T-helper 17 cell (primary cell): ENCODE measurements at places on chromosomes 6 and 20.
A peak's percentile ranks its signal among the peaks of the same experiment; 100 is the strongest.

GRCh38 chr6:43803055-43803782, 33.2 kb downstream of the VEGFA start:
- no peak for DNase-seq

- no peak for DNase-seq
These were observed 18.6 kb upstream of the BCAS4 start for GRCh38 chr20:50776122-50776817.

DNA sequence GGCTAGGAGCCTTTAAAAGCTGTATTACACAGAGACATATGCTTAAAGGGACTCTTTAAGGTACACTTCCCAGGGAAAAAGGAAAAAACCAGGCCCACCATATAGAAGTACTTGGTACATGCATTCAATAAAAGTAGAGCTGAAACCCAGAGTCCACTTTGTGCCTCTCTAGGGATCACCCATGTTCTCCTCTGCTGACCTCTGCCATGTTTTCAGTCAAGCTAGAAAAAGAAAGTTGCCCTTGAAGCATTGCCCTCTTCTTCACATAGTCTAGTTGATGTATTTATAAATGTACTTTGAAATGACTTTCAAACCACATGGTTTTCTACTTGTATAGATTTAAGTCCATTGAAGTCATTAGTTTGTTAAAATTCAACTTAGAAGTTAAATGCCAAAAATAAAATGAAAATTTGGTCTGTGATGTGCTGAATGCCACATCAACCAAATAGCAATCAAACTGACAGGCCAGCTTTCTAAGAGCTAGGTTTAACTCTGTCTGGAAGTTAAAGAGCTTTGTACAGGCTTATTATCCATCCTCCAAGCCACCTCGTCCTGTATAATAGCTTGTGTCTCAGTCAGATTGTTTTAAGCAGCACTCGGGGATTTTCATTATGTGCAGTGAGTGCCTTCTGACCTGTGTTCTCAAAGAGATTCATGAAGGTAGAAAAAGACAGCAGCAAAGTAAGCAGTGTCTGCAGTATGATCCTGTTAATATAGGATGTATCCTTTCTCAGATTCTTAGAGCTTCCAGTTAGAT, 238.6 kb upstream of the PLN start:
- DNase-seq, result no peak

DNA sequence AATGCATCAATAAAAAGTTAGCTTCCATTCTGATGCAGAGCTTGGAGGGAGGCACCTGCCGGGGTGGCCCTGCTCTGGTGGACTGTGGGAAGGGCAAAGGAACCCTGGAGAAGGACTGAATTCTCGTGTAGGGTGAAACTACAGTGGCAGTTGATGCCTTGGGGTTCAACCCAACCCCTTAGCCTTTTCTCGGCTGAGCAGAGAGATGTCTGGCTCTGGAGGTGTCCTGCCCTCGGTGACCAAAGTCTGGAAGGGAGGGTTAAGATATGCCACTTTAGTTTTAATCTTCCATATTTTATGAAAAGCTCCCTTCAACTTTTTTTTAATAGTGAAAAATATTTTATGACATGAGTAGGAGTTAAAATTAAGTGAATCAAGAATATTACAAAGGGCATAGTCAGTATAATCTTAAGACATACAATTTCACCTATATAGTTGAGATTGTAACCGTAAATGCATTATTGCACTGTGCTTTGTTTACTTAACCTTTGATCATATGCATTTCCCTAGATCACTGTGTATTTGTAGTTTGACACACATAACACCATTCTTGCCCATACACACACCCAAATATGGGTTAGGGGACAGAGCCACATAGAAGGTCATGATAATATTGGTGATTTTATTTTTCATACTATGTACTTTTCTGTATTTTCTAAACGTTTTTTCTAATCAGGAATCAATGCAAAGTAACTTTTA, 179.6 kb downstream of the MCHR2 start:
- no peak for DNase-seq

DNA sequence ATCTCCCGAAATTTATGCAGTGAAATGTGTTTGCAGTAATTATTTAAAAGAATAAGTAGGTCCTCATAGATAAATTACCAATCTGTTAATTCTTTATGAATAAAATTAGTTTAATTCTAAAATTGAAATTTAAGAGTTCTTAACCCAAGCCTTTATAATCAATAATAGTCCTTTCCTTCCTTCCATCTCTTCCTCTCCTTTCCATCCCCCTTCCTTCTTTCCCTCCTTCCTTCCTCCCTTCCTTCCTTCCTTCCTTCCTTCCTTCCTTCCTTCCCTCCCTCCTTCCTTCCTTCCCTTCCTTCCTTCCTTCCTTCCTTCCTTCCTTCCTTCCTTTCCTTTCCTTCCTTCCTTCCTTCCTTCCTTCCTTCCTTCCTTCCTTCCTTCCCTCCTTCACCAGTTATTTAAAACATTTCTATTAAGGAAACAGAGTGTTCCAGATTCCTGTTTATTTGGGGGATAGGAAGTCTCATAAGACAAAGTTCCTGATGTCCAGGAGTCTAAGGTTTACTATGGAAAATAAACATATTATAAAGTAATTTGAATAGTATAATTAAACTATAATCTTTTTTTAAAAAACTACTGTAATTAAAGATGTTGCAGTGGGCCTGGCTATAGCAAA, 285.3 kb upstream of the NOX3 start:
- DNase-seq, result no peak

DNA sequence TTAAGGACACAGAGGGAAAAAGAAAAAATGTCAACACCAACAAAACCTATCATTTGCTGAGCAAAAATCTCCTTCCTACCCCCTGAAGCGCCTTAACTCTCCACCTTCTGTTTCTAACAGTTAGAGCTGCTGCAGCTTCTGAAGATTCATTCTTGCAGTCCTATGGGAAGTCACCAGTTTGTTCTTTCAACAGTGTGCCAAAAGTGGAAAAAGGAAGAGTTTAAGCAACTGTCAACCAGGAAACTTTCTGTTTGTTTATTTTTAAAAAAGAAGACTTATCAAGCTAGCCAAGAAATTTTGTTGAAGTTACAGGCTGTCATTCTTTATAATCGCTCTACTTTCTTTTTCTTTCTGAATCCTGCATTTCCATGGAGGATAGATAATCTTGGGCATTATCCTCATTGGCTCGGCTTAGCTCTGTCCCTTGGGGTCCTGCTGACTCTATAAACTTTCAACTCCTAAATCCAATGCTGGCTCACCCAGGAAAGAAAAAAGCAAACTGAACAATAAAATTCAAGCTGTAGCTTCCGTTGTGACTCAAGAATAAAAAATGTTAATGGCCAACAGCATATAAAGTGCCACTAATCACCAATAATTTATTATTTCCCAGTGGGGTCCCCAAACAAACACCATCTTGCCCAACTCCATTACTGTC, 172.8 kb upstream of the CITED2 start:
- DNase-seq, result no peak

- no peak for DNase-seq
These were observed 20.9 kb upstream of the LRRN4 start for GRCh38 chr20:6074784-6075183.

DNA sequence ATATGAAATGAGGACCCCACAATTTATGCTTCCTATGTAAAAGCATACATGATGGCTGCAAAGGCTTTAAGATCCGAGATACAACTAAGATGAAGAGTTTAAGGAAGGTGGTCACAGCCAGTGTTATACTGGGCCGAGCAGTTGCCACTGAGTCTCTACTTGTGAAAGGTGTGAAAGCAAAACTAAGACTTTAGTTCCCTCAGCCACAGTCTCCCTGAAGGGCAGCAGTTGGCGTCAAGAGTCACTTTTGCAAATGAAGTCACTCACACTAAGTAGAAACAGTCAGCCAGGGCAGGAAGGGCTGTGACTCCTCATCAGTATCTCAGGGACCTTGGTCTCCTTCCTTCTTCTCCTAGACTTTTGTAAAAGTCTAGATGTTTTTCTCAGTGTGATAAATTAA, 191.6 kb upstream of the MCHR2 start:
- DNase-seq, result no peak

DNA sequence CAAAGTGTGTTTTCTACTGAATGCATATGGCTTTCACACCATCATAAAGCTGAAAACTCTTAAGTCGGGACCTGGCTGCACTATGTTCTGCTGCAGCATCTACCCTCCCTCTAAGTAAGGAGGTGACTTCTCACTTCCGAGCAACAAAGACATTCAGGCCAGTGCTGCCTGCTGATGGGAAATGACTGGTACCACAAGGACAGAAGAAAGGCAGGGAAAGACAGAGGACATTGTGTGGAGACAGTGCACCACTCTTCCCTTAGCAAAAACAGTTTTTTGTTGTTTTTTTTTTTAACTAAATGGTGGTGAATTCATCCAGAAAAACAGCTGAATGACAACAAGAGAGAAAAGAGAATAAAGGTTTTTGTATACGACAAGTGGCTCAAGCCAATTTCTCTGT, 81.5 kb downstream of the MAP7 start:
- DNase-seq, result no peak

DNA sequence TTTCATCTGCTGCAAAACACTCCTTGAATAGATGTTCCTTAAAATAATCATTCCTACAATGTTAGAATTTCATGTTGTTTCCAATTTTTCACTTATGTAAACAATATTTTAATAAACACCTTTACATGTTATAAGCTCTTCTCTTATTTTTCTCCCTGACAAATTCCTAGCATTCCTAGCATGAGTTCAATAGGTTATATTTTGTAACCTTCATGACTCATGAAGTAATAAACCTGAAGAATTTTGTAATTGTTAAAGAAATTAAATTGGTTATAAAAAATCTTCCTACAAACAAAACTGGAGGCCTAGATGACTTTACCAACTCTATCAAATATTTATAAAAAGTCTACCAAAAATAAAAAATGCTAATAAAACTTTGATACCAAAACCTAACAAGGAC, 66.3 kb downstream of the NT5E start:
- no peak for DNase-seq

DNA sequence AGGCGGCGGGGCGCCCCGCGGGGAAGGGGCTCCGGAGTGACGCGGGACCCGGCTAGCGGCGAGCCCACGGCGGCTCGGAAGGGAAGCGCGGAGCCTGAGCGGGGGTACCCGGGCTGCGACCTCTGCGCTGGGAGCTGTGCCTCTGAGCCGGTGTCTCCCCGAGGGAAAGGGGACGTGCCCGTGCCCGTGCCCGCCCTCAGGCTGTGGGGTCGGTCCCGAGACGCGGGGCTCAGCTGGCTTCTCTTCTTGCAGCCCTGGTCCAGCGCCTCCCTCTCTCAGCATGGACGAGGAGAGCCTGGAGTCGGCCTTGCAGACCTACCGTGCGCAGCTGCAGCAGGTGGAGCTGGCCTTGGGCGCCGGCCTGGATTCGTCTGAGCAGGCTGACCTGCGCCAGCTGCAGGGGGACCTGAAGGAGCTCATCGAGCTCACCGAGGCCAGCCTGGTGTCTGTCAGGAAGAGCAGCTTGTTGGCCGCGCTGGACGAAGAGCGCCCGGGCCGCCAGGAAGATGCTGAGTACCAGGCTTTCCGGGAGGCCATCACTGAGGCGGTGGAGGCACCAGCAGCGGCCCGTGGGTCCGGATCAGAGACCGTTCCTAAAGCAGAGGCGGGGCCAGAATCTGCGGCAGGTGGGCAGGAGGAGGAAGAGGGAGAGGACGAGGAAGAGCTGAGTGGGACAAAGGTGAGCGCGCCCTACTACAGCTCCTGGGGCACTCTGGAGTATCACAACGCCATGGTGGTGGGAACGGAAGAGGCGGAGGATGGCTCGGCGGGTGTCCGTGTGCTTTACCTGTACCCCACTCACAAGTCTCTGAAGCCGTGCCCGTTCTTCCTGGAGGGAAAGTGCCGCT, 686 bp downstream of the ZGPAT start:
- DNase-seq, result no peak

DNA sequence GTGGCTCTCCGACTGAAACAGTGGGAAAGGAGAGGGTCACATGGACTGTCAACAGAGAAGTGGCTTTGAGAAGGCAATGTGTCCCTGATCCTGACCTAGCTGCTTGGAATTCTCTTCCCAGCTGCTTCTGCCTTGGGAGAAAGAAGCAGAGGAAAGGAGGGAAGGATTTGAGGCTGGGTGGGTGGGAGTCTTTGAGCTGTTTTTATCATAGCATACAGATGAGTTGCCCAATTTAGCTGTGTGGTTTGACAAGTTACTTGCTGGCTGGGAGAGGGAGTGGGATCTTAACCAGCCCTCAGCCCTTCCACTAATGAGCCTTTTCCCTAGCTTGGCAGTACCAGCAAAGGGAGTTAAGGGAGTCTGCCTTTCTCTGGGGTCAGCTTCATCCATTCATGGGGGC, 51.1 kb upstream of the MYL9 start:
- DNase-seq, result no peak

- DNase-seq, result no peak
These were observed 53.8 kb upstream of the HDAC2 start for GRCh38 chr6:114024746-114025145.

GRCh38 chr6:16332175-16332542, 93.8 kb downstream of the GMPR start:
- peak; percentile 66 for DNase-seq

- DNase-seq, result no peak
These were observed 11.8 kb downstream of the THBS2 start for GRCh38 chr6:169241688-169242350.

- DNase-seq, result no peak
These were observed 59.1 kb downstream of the CEP43 start for GRCh38 chr6:167058261-167058660.

DNA sequence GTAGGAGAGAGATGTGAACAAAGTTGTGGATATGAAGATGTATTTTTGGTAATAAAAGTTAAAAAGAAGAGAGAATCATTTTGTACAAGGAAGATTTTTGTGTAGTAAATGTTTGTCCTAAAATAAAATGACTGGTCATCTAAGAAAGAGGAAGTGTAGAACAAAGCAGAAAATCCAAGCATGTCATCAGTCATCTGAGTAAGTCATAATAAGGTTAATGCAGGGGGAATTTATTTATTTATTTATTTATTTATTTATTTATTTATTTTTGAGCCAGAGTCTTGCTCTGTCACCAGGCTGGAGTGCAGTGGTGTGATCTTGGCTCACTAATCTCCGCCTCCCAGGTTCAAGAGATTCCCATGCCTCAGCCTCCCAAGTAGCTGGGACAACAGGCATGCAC, 15.7 kb upstream of the CGA start:
- no peak for DNase-seq

- no peak for DNase-seq
These were observed 29.1 kb downstream of the ASXL1 start for GRCh38 chr20:32387252-32387651.

DNA sequence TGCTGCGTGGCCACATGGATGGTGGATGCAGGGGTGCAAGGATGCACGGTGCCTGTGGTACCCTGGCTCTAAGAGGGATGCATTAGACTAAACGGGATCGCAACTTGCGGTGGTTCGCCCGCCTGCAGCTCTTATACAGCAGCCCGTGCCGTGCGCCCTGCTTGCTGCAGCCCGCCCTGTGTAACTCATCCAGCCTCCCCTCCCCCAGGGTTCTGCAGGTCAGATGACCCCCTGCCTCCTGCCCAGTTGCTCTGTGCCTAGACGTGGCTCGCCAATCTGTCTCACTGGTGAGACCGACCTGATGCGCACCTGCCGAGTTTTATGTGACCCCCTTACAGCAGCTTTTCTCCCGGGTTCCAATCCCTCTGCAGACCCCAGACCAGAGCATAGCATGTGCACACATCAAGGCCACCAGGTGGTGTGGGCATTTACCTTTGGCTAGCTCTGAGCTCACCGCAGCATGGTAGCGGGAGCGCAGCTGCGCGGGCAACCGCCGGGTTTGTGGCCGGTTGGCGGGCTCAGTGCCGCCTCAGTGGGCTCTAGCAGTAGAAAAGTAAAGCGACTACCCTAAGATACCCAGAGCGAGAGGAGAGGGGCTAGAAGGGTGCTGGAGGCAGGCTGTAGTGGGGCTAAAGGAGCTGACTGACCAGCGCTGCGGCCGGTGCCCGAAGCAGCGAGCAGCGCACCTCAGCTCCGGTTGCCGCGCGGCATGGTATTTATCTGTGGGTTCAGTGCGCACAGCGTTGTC, 693 bp upstream of the GNAS-AS1 start:
- no peak for DNase-seq
